ENCODE measurements at places on chromosomes 3 and 15.
A peak's percentile ranks its signal among the peaks of the same experiment; 100 is the strongest.

GRCh38 chr3:143150071-143150470 lies 30.5 kb downstream of the CHST2 start:
- DNase-seq = no peak

GRCh38 chr15:38171973-38172372 lies 80.7 kb upstream of the SPRED1 start:
- no peak for DNase-seq

DNA sequence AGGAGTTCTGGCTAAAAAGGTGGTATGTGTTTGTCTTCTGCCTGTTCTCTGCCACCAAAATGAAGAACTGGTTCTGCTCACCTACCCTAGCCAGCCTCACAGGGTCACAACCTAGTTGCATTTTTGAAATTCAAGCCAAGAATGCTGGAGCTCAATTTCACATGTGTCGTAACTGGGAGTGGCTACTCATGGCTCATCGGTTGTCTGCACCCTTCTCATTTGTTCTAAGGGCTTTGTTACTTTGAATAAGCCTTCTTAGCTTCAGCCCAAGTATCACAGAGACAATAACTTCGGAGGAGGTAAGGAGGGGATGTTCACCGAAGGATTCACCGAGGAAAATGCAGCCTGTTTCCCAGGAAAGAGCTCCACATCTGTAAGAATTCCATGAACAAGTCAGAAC lies 134.3 kb upstream of the RARB start:
- no peak for DNase-seq

- DNase-seq = no peak
Observed at GRCh38 chr3:55617385-55617784, 130.3 kb upstream of the WNT5A start.

- no peak for DNase-seq
Observed at GRCh38 chr3:189057369-189057768, 114.4 kb upstream of the TPRG1 start.

DNA sequence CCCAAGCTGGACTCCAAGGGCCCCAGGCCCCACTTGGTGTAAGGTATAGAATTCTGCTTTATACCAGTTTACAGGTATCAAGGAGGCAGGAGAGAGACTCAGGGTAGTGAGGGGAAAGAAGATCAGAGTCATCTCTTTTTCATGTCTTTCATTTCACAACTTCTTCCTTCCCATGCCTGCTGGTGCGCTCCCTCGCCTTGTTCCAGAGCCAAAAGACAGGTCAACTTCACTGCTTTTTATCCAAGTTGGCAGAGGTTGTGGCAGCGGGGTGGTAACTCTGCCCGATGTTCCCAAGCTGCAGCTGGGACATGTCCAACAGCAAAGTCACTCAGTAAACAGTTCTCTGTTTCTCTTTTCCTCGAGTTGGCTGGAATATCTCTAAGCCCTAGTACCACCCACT lies 86.3 kb upstream of the TCF12 start:
- peak; percentile 92 for DNase-seq

GRCh38 chr3:14306142-14306541 lies 96.3 kb upstream of the SLC6A6 start:
- no peak for DNase-seq

- DNase-seq = no peak
Observed at GRCh38 chr3:98326945-98327344, 26.7 kb upstream of the OR5K4 start.

- peak; percentile 78 for DNase-seq
Observed at GRCh38 chr3:148827585-148827984, at the start of gene CPB1. Gene CPB1 (plus strand): TSS chr3:148827811. CDS start chr3:148827824, 13 bp downstream.

- peak; percentile 7 for DNase-seq
Observed at GRCh38 chr15:44289259-44289790, 806 bp downstream of the GOLM2 start.

- no peak for DNase-seq
Observed at GRCh38 chr3:178736300-178736699, 200.1 kb downstream of the KCNMB2 start.

DNA sequence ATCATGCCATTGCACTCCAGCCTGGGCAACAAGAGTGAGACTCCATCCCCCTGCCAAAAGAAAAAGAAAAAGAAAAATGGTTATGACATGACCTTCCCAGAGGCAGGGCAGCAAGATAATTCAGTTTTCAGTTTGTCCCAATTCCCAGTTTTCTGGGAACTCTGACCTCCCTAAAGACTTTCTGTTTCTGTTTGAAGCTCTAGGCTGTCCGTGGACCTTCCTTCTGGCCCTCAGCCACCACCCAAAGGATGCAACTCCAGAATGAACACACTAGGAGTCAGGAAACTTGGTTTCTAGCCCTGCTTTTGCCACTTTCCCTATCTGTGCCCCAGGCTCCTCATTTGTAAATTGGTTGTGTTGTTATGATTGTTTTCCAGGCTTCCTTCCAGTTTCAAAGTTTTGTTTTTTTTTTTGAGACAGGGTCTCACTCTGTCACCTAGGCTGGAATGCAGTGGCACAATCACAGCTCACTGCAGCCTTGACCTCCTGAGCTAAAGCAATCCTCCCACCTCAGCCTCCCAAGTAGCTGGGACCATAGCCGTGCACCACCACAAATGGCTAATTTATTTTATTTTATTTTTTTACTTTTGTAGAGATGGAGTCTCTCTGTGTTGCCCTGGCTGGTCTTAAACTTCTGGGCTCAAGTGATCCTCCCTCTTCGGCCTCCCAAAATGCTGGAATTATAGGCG lies 68.6 kb downstream of the CDC25A start:
- DNase-seq = peak; percentile 44

GRCh38 chr3:168620854-168621253 lies 525.1 kb upstream of the GOLIM4 start:
- DNase-seq = peak; percentile 16

DNA sequence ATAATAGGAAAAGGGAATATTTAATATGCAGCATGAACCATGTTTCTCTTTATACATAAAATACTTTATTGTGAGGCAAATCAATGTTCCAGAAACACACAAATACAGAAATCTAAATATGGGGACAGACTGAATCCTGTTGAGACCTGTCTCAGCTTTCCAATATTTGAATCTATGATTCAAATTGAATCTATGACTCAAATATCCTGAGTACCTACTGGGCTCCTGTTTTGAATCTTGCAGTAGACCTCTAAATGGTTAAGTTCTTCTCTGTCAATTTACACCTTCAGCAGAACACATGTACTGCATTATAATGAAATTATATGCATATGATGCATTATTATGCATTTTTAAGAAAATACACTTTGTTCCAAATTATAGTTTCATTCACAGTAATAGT lies 143.2 kb upstream of the PLXND1 start:
- DNase-seq = no peak

- no peak for DNase-seq
Observed at GRCh38 chr15:73599934-73600333, 33.3 kb downstream of the NPTN start.

DNA sequence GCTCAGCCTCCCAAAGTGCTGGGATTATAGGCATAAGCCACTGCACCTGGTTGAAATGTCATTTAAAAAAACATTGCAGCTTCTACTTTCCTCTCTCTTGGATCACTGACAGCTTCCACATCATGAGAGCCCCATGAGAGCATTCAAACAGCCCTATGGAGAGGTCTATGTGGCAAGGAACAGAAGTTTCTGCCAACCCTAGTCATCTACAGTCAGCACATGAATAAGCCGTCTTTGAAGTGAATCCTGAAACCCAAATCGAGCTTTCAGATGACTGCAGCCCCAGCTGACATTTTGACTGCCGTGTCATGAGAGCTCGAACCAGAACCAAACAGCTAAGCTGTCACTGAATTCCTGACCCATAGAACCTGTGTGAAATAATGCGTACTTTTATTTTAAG lies 39.8 kb downstream of the CD200R1L start:
- DNase-seq = no peak

DNA sequence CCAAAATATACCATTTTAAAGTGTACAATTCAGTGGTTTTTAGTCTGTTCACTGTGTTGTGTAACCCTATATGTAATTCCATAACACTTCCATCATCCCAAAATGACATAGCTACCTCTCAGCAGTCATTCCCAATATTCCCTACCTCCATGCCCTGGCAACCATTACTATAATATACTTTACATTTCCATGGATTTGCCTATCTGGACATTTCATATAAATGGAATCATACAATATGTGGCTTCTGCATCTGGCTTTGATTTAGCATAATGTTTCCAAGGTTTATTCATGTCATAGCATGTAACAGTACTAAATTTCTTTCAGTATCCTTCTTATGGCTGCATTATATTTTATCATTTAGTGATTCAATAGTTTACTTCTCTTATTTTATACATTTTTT lies 25.3 kb downstream of the FAM98B start:
- no peak for DNase-seq

DNA sequence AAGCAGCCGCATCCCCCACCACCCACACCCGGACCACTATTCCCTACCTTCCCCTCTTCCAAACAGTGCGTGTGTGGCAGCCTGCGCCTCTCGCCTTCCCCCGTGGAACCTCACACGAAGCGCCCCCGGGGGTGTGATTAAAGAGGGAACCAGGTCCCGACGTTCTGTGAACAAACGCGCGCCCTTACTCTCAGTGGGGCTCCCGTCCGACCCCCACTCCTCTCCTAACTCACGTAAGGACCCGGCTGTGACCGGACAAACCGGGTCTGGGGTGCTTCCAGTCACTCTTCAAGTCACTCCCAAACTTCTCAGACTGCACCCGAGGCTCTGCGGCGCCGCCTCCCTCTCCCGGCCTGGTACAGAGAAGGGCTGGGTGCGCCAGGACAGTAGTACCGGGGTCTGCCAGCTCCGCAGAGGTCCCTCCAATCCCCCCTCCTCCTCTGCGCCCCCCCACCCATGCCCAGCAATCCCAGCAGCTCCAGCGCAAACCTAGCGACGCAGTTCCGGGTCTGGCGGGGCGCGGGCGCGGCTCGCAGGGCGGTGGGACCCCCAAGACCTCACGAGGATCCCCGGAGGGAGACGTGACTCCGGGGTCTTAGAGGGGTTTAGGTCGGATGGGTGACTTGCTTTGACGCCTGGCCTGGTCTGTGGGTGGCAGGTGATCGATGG lies 574 bp downstream of the DUOXA1 start:
- no peak for DNase-seq

GRCh38 chr3:105364128-105364527 lies 2.6 kb upstream of the ALCAM start:
- DNase-seq = no peak

DNA sequence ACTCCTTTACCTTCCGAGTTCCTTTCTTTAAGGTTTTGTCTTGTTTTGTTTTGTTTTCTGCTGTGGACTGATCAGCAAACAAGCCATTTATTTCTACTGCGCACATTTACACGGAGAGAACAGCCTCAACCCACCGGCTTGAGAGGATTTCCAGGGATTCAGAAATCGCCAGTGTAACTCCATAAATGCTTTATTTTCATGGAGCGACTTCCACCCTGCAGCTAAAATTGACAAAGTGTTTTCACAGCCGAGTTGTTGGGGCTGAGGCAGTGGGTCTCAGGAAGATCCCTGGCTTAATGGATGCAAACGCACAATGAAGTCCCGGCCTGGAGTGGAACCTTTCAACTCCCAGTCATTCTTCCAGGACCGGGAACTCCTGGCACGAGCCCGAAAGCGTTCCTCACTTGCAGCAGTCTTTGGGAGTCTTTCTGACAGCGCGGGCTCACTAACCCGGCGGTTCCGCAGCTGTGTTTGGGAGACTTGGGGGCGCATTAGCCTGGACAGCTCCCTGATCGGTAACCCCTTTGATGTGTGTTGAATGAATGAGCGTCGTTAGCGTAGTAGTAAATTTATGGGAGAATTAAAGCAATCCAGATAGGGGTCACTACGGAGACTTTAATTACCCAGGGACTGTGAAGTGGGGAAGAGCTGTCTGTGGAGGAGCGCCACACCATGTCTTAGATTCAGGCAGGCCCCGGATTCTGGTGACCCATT lies 785 bp upstream of the MYRIP start:
- peak; percentile 28 for DNase-seq

GRCh38 chr3:16309558-16309957 lies 44.5 kb downstream of the OXNAD1 start:
- DNase-seq = no peak

GRCh38 chr3:117671722-117672318 lies 962.2 kb downstream of the TUSC7 start:
- DNase-seq = peak; percentile 9

GRCh38 chr3:194312186-194312742 lies 38.9 kb downstream of the CPN2 start:
- no peak for DNase-seq

DNA sequence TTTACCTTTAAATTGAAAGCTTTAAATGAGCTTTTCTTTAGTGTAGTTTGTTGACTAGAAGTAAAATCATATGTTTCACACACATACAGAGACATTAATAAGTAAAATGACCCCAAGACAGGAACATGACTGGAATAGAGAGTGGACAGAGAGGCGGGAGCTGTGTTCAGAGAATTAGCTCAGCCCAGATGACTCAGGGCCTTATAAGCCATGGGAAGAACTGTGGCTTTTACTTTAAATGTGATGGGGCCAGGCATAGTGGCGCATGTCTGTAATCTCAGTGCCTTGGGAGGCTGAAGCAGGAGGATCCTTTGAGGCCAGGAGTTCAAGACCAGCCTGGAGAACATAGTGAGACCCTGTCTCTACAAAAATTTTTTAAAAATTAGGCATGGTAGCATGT lies 26.7 kb downstream of the SACM1L start:
- no peak for DNase-seq

DNA sequence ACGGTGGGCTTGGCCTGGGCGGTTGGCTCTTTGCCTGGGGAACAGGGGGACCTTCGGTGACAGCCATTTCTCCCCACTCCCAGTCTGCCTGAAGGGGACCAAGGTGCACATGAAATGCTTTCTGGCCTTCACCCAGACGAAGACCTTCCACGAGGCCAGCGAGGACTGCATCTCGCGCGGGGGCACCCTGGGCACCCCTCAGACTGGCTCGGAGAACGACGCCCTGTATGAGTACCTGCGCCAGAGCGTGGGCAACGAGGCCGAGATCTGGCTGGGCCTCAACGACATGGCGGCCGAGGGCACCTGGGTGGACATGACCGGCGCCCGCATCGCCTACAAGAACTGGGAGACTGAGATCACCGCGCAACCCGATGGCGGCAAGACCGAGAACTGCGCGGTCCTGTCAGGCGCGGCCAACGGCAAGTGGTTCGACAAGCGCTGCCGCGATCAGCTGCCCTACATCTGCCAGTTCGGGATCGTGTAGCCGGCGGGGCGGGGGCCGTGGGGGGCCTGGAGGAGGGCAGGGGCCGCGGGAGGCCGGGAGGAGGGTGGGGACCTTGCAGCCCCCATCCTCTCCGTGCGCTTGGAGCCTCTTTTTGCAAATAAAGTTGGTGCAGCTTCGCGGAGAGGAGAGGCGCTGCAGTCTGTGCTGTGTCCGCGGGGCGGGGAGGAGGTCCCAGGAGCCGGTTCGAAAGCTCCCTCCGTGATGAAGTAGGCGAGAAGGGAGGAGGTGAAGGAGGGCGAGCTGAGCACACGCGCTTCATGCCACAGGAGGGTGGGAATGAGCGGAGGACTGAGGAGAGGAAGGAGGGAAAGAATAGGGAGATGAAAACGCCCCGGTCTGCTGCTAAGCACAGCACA lies 9.6 kb downstream of the CLEC3B start:
- no peak for DNase-seq
